Occipital lobe (tissue), 3 donors: ENCODE measurements at places on chromosomes 3 and 15. TPM values are rescaled to one million over a fixed set of nuclear protein-coding genes. Genes with fewer than 3 reads are reported as not detected.

CMTM7 gene
- total RNA-seq, result 0.31 TPM

SLC24A5 gene
- not detected for total RNA-seq

IMPDH2 gene
- 190 TPM for total RNA-seq

KCNMB2 gene
- 15.4 TPM for total RNA-seq

H1-8 gene
- total RNA-seq, result not detected

GNAT1 gene
- total RNA-seq, result not detected

RBPMS2 gene
- not detected for total RNA-seq

RTP4 gene
- total RNA-seq, result not detected

SLC12A1 gene
- total RNA-seq, result 0.16 TPM

ANKRD63 gene
- total RNA-seq, result not detected

PLSCR2 gene
- total RNA-seq, result not detected

AADACL2 gene
- total RNA-seq, result not detected

ITGA11 gene
- 0.62 TPM for total RNA-seq

SH2D7 gene
- total RNA-seq, result not detected

TEX55 gene
- total RNA-seq, result not detected

APOD gene
- total RNA-seq, result 3.6 TPM

HDC gene
- not detected for total RNA-seq

CP gene
- total RNA-seq, result 1.7 TPM

NKTR gene
- 246 TPM for total RNA-seq

NPAP1 gene
- 0.31 TPM for total RNA-seq

SLC27A2 gene
- 1.4 TPM for total RNA-seq

LRTM1 gene
- not detected for total RNA-seq

UMPS gene
- total RNA-seq, result 59.9 TPM

TPRA1 gene
- 18.6 TPM for total RNA-seq

NAALADL2 gene
- 10.6 TPM for total RNA-seq

MRPL3 gene
- total RNA-seq, result 112 TPM

GP9 gene
- not detected for total RNA-seq

IDH3A gene
- 41.6 TPM for total RNA-seq

GLDN gene
- 2.3 TPM for total RNA-seq

CSNK1G1 gene
- 68.3 TPM for total RNA-seq

ZPLD1 gene
- not detected for total RNA-seq

SLC28A1 gene
- not detected for total RNA-seq

SPATA16 gene
- not detected for total RNA-seq

SPTBN5 gene
- total RNA-seq, result 0.16 TPM

CCDC13 gene
- total RNA-seq, result 3.6 TPM

PCNP gene
- total RNA-seq, result 130 TPM

ANKRD34C gene
- not detected for total RNA-seq

MINDY4B gene
- not detected for total RNA-seq

MITF gene
- 2.7 TPM for total RNA-seq

ATP13A5 gene
- under 0.01 TPM for total RNA-seq

CHSY1 gene
- total RNA-seq, result 23.9 TPM

FAM219B gene
- total RNA-seq, result 64.6 TPM

ACTRT3 gene
- 3.3 TPM for total RNA-seq

CEP152 gene
- total RNA-seq, result 2.7 TPM

TRIM42 gene
- total RNA-seq, result not detected
